ENCODE measurements at places on chromosomes 7 and 10.
A peak's percentile ranks its signal among the peaks of the same experiment; 100 is the strongest.

- no peak for DNase-seq
Observed at GRCh38 chr10:13140627-13141190, 20.6 kb upstream of the MCM10 start.

GRCh38 chr10:53997953-53998352 lies 803.1 kb downstream of the PCDH15 start:
- DNase-seq, result peak; percentile 45

DNA sequence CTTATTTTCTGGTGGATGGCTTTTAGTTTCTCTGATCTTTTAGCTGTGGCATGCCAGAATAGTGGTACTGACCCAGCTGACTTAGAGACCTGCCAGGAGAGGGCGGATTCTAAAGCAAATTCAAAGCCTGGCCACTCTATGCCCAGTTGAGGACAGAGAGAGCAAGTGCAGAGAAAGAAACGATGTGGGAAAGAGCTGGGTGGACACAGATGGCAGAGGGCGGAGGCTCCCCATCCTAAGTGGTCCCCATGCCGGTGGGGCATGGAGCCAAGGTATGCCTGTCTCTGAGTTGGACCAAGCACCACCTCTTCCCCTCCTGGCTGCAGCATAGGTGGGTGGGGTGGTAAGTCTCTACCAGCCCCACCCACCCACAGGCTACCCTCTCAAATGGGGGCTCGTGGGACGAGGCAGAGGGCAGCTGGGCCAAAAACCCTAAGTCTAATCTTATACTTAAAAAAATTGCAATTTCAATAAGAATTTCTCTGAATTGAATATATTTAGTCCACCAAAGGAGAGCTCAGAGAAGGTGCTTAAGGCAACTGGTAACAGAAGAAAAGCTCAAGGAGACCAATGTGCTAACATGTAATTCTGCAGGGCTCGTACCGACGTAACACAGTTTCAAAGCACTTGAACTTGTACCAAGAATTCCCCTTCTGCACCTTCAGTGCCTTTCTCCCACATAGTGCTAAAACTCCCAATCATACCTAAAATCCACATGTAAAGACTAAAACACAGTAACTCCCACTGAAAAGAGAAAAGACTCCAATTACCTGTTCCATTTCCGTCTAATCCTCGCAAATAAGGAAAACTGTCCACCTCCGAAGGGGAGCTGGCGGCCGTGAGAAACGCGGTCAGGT lies 85.7 kb upstream of the NMT2 start:
- DNase-seq, result no peak

- no peak for DNase-seq
Observed at GRCh38 chr7:155597753-155598140, 46.7 kb upstream of the RBM33 start.

DNA sequence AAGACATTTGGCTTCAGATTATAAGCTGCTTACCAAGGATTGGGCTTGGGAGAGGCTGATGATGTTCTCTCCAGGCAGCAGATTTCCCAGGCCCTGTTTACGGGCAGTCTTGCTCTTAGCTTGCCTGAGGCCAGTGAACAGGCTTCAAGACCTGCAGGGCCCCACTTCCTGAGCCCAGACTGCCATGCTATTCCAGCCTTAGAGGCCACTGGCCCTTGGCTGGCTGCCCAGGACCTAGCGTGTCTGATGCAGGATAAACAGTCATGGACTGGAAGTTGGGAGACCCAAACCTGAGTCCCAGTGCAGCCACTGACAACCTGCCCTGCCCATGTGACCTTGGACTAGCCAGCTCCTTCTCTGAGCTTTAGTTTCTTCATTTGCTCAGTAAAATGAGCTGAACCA lies 2.9 kb downstream of the PRXL2A start:
- DNase-seq, result no peak

- DNase-seq, result no peak
Observed at GRCh38 chr10:72883861-72884260, 9.7 kb upstream of the OIT3 start.

DNA sequence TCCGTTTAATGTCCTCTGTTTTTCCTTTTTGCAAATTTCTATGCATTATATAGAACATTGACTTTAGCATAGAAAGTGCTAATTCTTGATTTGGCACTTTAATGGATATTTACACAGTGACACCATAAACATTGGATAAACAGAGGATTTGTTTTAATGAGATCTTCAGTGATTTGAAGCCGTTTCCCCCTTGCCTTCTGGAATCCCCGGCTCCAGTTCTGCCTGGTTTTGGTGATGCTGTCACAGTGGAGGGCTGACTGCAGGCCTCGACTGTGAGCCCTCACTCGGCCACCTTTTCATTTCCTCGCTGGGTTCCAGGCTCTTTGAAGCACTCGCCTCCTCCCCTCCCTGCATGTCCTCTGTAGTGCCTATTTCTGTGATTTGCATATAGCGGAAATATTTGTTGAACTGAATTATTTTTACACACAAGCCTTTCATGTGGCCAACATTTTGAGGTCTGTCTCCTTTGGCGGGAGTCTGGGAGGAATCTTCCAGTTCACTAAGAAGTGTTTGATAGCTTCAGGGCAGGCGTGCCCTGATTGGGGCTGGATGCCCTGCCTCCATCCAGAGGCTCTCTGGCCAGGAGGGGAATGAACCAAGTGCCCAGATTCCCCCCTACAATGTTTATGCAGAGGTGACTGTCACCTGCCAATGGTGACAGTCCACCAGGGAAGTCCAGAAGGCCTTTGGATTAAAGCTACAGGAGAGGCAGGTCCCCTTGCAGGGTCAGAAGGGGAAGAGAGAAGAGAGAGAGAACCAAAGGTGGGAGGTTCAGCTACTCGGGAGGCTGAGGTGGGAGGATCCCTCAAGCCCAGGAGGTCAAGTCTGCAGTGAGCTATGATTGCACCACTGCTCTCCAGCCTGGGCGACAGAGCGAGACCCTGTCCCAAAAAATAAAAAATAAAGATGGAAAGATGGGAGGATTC lies 67.5 kb downstream of the CUX1 start:
- no peak for DNase-seq

GRCh38 chr7:84847790-84848189 lies 339.1 kb downstream of the SEMA3D start:
- DNase-seq, result no peak

GRCh38 chr7:29496355-29497020 lies 67.1 kb upstream of the PRR15 start:
- DNase-seq, result no peak

DNA sequence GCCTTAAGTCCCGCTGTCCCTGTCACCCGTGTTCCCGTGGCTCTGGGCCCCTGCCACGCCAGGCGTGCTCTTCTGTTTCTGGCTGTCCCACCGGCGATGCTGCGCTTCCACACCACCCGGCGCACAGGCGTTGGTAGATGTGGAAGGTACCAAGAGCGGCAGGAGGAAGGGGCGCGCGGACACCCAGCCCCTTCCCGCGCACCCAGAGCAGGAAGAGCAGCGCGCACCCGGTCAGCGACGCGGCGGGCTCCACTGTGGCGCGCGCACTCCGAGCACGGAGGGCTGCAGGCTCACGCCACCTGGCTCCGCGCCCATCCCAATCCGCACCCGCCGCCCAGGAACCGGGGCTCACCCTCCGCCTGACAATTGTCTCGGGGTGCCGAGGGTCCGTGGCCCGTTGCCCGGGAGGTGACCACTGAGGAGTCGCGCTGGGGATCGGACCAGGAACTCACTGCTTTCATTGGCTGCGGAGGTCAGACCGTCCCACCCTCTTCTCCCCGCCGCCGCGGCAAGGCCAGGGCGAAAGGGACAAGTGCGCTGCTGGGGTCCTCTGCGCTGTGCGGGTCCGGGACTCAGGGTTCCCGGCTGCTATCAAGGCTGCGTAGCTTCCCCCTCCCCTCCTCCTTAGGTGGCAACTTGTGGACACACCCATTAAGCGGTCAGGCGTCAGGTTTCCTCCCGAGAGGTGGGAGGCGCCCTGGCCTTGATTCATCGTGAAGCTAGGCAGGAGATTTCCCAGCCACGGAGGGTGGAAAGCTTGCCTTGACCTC lies 121.6 kb upstream of the ZNF92 start:
- peak; percentile 92 for DNase-seq

- DNase-seq, result no peak
Observed at GRCh38 chr7:16004702-16005101, 318.2 kb upstream of the MEOX2 start.

GRCh38 chr7:46079421-46079820 lies 158.3 kb upstream of the IGFBP3 start:
- no peak for DNase-seq

DNA sequence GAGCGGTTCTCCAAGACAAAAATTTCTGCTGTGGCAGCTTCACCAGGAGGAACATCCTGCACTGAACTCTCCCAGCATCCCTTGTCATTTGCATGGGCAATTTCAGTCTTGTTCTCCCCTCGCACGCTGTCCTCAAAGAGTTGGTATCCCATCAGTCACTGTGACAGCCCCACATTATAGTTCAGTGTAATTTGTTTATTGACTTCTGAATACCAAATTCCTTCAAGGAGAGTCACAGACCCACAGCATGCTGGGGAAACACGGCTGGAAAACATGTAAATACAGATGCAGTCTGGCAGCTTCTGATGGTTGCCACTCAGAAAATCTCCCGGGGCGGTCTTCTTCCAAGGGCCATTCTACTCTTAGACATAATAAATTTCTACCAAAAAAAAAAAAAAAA lies 151.0 kb upstream of the NEBL start:
- DNase-seq, result no peak

- DNase-seq, result no peak
Observed at GRCh38 chr7:3092468-3092867, 48.8 kb upstream of the CARD11 start.

All from eye (tissue), 1 donor.